ENCODE measurements at places on chromosomes 4 and X. TPM values are rescaled to one million over a fixed set of nuclear protein-coding genes. Genes with fewer than 3 reads are reported as not detected.

GRCh38 chrX:129875669-129876068 lies 30.3 kb upstream of the UTP14A start:
- no peak for DNase-seq

DNA sequence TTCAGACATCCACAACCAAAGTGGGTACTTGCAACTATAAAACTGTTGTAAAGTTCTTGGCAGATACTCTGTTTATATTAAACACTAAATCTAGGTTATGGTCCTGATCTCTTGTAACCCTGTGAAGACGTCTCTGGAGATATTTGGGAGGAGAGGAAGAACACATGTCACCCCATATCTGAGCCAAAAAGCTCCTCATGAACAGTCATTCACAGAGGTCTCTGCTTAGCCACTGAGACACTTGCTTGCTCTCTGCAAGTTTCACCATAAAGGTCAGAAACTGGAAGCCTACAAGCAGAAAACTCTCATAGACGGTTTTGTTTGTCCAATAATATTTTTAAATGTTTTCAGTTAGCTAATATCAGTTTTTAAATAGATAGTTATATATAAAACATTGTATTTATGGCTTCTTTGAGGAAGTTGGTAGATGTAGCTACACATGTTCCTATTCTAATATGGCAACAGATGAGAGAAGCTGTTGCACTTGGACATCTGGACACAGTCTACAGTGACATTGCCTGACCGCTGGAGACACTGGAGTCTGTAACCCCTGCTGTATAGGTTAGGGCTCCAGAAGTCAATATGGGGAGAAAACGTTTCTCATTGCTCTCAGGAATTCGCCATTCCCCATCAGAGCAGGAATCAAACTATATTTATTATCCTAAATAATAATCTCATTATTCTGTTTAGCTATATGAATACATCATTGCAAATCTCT lies 73.6 kb downstream of the C4orf46 start:
- DNase-seq, result no peak

DNA sequence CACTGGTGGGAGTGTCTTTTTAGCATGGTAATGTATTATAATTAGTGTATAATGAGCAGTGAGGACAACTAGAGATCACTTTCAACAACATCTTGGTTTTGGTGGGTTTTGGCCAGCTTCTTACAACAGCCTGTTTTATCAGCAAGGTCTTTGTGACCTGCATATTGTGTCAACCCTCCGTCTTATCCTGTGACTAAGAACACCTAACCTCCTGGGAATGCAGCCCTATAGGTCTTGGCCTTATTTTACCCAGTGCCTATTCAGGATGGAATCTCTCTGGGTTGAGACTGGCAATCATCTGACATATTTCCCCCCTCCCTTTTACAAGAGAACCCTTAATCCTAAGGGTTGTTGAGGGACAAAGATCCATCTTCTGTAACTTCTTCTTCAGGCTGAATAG lies 21.9 kb upstream of the ADH4 start:
- no peak for DNase-seq

The RFC1 gene
- 54.6 TPM for total RNA-seq

The MND1 gene
- total RNA-seq, result not detected

The DDX53 gene
- not detected for total RNA-seq
